Colonic mucosa (tissue), 4 donors: ENCODE measurements at places on chromosomes 5 and 9. TPM values are rescaled to one million over a fixed set of nuclear protein-coding genes. Genes with fewer than 3 reads are reported as not detected.

GRCh38 chr9:4069457-4070153, 230.3 kb downstream of the GLIS3 start:
- no peak for DNase-seq
- H3K27ac ChIP-seq = no peak overlapping the region
- no peaks in the 10 kb centered on the region for H3K4me1 ChIP-seq
- no peaks in the 10 kb centered on the region for H3K27me3 ChIP-seq
- H3K36me3 ChIP-seq = no peaks in the 10 kb centered on the region

GRCh38 chr9:132283863-132284262, 70.9 kb downstream of the SETX start:
- H3K27ac ChIP-seq = no peak overlapping the region
- H3K4me1 ChIP-seq = no peaks in the 10 kb centered on the region
- DNase-seq = no peak

DNA sequence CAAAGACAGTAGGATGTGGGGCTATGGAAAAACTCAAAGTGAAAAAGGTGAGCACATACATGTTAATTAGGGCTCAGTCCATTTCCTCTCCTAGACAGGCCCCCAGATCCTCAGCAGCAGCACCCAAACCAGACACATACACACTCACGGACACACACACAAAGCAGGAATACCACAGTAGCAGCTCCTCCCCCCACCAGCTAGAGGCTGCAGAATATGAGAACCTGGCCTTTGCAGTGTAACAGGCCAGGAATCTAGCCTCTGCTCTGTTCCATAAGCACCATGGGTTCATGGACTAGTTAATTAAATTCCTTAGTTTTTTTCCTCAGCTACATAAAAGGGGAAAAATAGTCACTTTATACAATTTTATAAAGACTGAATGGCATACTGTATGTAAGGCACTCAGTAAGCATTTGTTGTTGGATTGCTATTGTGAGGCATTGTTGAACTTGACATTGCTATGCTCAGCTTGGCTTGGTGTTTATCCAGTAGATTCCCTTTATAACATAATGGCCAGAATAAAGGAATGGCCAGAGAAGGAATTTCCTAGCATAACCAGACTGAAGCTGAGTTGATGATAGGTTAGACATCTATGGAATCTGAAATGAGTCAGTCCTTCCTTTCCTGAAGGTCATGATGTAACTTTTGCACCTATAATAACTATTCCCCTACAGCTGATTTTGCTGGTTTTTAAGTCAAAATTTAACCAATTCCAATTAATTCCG, 186.8 kb downstream of the SEMA5A start:
- H3K27me3 ChIP-seq = no peaks in the 10 kb centered on the region
- H3K4me1 ChIP-seq = no peaks in the 10 kb centered on the region
- H3K36me3 ChIP-seq = no peaks in the 10 kb centered on the region
- H3K27ac ChIP-seq = no peak overlapping the region

DNA sequence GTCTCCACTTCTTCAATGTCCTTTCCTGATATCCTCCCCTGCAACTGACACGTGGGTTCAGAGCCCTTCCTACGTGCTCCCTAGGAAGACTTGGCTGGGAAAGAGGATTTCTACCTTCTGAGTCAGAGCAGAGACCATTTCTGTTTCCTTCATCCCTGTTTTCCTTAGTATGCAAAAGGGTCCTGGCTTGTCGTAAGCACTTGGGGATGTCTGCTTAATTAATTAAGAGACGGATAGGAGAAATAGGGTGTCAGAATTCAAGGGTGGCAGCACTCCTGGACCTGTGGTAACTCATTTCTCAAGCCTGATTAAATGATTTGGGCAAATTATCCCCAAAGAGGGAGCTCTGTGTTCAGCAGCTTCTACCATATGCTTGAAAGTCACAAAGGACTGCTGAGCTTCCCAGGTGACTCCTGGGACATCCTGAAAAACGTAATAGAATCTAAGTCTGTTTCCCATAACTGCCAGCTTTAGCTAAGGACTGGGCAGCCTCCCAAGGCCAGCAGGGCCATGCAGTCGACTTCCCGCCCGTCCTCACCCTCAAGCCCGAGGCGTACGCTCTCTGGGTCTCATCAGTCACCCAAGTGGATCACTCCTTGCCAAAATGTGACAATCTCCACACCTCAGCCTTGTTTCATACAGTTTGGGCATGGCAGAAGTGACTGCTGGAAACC, 20.5 kb downstream of the ABCA1 start:
- H3K27me3 ChIP-seq = no peaks in the 10 kb centered on the region
- H3K4me1 ChIP-seq = peaks cover 4% of the 10 kb centered on the region
- DNase-seq = no peak
- H3K27ac ChIP-seq = peak overlapping the region; percentile 13

GRCh38 chr5:174312270-174312617, 266.7 kb downstream of the NSG2 start:
- peaks cover 7% of the 10 kb centered on the region for H3K27me3 ChIP-seq
- no peaks in the 10 kb centered on the region for H3K4me1 ChIP-seq
- no peaks in the 10 kb centered on the region for H3K36me3 ChIP-seq
- no peak for DNase-seq

- H3K27me3 ChIP-seq = no peaks in the 10 kb centered on the region
- H3K4me1 ChIP-seq = peaks cover 6% of the 10 kb centered on the region
- no peak for DNase-seq
- peak overlapping the region; percentile 10 for H3K27ac ChIP-seq
Observed at GRCh38 chr5:40688996-40689395, 9.3 kb downstream of the PTGER4 start.

DNA sequence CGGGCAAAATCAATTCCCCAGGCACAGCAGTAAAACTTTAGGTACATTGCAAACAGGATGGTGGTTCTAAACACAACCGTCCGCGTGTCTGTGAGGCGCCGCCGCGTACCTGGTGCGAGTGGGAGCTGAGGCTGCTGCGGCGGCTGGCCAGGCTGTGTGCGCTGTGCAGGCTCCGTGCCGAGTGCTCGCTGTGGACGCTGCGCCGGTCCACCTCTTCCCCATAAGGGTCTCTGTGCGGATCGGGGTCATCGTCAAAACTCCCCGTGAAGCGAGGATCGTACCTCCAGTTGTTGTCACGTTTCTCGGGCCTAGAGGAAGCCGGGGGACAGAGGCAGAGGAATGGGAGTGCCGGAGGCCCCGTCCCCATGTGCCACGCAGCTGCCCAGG, 16.7 kb downstream of the SEC16A start:
- no peaks in the 10 kb centered on the region for H3K27me3 ChIP-seq
- H3K4me1 ChIP-seq = no peaks in the 10 kb centered on the region
- DNase-seq = no peak
- H3K4me3 ChIP-seq = no peak overlapping the region

Gene ZNF169
- total RNA-seq = 10.0 TPM

Gene CNTRL
- total RNA-seq = 6.1 TPM
